RCC 7860 (cell line): ENCODE measurements at places on chromosomes 16 and 17.
A peak's percentile ranks its signal among the peaks of the same experiment; 100 is the strongest.

- DNase-seq = no peak
These were observed 28.3 kb downstream of the PLCD3 start for GRCh38 chr17:45104029-45104428.

DNA sequence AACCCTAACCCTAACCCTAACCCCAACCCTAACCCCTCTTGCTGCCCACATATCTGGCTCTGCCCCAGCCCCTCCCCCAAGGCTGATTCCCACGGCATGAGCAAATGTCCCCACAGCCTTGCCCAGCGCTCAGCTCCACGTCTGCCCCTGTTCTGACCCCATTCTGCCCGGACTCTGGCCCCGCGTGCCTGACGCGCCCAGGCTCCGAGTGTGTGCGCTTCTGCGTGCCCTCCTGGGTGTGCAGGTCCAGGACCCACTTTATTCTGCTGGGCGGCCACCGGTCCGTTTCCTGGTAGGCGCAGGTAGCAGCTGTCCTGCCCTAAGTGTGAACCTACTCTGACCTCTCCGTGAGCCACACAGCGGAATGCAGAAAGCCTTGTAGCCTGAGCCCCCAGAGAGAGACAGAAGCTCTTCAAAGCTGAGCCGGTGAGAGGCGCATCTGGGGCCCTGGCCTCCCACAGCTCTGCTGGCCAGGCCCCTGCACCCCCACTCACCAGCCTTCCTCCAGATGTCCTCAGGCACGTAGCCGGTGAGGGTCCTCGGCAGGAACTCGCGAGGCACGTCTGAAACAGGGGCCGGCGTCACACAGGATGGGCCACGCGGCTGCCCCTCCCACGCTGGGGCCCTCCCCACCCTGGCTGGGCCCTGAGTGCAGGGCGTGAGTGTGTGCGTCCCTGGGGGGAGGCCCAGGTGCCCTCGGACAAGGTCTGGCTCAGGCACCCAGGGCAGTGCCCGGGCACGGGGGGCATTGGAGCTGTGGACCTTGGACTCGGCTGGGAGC is 14.0 kb upstream of the PABPN1L start:
- DNase-seq = no peak

- peak; percentile 56 for DNase-seq
These were observed 73.6 kb downstream of the WIPI1 start for GRCh38 chr17:68383443-68384321.

DNA sequence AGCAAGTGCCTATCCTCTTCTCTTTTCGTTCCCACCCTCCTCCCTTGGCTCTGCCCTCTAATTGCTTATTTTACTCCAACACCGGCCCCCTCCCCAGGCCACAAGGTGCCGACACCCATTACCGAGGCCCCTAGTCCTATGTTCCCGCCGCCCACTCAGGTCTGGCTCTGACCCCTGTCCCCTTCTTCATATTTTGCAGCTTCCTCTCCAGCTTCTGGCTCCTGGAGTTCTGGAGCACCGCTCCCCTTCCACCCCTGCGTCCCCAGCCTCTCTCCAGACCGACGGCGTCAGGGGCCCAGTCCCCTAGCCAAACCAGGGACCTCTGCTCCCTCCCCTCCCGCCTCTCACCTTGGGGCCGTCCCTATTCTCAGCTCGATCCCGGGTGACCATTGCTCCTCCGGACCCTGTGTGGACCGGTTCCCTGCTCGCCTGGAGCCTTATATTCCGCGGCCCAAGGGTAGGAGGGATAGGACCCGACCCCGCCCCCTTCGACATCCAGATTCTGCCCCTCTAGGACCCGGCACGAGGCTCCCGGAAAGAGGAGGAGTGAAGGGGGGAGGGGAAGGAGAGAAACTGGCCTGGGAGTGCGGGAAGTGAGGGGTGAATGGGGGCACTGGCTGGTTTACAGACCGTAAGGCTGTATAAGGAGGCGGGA is at the start of gene HES7:
Gene HES7, minus strand, starts transcription at position 412 of the 655 bp plus-strand sequence. Its CDS starts 22 bp downstream, at position 390.
- no peak for DNase-seq

- DNase-seq = no peak
These were observed 12.1 kb downstream of the NFE2L1 start for GRCh38 chr17:48060249-48060648.

DNA sequence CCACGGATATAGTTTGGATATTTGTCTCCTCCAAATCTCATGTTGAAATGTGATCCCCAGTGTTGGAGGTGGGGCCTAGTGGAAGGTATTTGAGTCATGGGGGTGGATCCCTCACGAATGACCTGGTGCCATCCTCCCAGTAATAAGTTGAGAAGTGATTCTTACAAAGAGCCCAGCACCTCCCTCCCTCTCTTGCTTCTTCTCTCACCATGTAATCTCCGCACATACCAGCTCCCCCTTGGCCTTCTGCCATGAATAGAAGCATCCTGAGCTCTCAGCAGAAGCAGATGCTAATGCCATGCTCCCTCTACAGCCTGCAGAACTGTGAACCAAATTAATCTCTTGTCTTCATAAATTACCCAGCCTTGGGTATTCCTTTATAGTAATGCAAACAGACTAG is 41.9 kb upstream of the RBBP6 start:
- no peak for DNase-seq

DNA sequence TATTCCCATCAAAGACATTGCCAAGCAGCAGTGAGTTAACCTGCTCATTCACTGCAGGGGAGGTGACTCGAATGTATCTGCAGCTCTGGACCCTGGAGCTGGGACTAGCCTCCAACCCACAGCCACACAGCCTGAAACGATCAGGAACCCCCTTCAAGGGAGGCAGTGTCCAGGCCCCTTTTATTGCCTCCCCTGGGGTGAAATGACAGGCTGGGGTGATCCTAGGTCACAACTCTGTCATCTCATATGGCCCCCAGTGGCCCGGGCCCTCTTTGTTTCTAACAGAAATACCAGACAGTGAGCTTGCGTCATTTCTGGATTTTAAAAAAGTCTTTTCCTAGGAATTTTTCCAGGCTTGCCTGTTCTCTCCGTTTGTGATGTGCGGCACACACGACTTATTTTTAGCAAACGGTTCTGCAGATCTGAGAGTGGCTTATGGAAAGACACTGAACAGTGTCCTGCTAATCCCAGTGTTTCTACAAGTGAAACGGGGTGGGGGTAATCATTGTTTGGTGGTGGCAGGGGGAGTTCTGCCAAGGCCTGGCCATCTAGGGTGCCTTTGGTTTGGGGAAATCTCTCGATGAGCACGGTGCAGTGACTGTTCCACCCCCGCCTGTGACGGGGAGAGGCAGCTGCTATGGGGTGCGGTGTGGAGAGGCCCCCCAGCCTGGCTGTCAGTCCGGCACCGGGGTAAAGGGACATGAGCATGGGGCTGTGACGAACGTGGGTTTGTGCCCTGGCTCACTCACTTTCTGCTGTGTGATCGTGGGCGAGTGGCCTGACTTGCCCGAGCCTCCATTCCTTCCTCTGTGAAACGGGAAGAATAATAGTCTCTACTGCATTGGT is 27.2 kb downstream of the NAGPA start:
- DNase-seq = no peak
